ENCODE measurements at places on chromosomes 4 and X.
A peak's percentile ranks its signal among the peaks of the same experiment; 100 is the strongest.

GRCh38 chrX:138638996-138639395, 72.5 kb downstream of the FGF13 start:
- DNase-seq: no peak

- no peak for DNase-seq
Measured at GRCh38 chr4:7285244-7286094, 93.1 kb downstream of the SORCS2 start.

DNA sequence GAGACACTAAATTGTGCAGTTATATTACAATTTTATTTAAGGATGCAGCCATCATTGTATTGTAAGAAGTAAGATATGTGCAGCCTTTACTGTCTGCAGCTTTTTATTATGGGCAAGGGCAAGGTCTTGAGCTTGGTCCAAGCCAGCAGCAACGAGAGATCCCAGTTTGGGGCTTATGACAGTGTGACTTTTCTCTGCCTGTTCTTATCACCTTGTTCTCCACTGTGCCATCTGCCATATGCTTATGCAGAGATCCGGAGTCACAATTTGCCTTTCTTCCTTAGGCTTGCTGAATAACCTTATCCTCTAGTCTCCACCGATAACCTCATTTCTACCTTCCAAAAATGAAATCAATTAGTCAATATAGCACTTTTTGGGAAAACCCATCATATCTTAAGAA, 30.4 kb downstream of the MAPK10 start:
- DNase-seq: no peak

- DNase-seq: no peak
Measured at GRCh38 chr4:13928214-13928613, 300.7 kb upstream of the BOD1L1 start.

DNA sequence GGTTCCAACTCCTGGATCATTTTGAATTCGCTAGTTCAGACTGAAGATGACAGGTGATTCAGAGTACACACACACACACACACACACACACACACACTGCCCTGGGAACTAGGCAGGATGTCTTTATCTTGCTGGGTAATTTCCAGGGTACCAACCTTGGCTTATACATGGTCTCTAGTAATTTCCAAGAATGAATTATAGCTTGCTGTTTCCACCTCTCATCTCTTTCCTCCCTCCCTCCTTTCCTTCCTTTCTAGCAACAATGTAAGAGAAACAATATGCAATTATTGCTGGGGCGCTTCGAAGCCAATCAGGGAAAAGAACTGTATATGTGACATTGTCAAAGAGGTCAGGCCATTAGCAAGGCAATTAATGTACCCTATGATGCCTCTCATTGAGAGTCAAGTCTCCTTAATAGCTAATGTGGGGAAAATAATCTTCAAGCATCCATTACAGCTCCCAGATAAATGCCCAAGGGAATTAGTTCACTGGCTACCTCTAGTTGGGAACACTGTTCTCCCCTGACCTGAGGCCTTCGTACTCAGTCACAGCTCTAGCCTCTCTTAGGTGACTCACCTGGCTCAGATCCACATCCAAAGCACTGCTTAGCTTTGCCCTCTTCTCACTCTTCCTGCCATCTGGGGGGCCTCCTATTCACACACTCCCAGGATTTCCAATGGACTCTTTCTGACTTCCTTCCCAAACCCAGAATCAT, 311.5 kb downstream of the PPP1R2C start:
- peak; percentile 5 for DNase-seq

GRCh38 chr4:3807822-3808496, 41.8 kb downstream of the ADRA2C start:
- DNase-seq: peak; percentile 47

DNA sequence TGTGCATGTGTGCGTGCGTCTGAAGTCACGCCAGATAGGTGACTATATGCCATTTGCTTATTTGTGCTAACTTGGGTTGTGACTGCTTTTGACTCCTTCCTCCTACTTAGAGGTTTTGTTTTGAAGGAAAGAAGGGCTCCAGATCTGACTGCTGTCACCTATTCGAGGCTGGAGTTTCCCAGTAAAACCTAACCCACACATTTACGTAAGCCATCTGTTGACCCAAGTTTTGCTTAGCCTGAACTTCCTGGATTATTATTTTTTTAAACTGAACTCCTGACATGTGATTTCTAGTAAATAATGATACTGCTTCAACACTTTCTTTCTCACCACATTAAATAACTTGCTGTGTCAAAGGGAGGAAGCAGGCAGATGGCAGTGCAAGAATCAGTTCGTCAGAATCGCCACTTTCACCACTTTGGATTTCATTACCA, 41.5 kb downstream of the DTHD1 start:
- DNase-seq: no peak

- no peak for DNase-seq
Measured at GRCh38 chr4:154044108-154044531, 255.2 kb upstream of the SFRP2 start.

DNA sequence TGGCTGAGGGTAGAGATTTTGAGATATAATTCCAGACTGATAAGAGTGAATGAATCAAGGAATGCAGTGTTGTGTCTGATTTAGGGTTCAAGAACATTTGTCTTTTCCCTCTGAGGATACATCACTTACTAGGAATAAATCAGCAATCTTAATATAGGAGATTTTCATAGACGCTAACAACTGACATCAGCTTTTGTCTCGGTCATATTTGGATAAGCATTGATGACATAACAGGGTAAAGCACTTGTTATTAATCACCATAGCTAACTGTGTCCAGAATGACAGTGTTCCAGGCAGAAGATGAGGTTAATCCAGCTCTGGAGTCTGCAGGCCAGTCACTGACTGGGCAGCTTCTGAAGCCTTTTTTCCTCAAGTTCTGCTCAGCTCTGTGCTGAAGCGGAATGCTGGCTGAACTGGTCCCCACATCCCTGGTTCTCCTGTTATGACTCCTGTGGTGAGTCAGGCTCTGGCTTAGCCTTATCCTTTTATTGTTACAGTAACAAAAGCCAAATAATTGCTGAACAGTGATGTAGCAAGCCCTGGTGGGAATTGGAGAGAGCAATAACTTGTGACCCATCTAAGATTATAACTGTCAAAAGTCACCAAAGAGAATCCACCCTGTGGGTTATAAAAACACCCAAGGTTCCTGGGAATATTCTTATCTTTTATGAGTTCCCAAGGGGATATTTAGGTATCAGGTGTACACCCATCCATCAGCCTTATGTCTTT, 41.8 kb downstream of the FNIP2 start:
- DNase-seq: no peak

GRCh38 chr4:130484826-130485225, 1388.9 kb downstream of the C4orf33 start:
- DNase-seq: no peak

GRCh38 chrX:16822723-16823122, 36.5 kb downstream of the TXLNG start:
- DNase-seq: no peak

- no peak for DNase-seq
Measured at GRCh38 chrX:22159071-22159470, 113.6 kb upstream of the CBLL2 start.

GRCh38 chr4:54209617-54210016, 19.5 kb upstream of the PDGFRA start:
- DNase-seq: no peak

DNA sequence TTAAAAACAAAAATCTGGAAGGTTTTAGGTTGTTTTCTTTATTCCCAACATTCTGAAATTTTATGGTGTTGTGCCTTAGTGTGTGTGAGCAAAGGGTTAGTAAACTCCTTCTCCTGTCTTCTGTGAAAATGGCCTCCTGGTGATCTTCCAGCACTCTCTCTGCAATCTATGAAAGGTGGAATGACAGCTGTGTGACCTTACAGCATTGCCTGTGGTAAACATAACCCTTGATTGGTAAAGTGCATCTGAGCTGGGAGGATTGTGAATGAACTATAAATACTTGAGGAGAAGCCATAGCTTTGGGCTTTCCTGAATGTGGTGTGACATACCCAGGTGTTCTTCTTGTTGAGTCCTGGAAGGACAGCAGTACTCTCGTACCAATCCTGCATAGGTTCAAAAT, 10.0 kb downstream of the ART3 start:
- no peak for DNase-seq

DNA sequence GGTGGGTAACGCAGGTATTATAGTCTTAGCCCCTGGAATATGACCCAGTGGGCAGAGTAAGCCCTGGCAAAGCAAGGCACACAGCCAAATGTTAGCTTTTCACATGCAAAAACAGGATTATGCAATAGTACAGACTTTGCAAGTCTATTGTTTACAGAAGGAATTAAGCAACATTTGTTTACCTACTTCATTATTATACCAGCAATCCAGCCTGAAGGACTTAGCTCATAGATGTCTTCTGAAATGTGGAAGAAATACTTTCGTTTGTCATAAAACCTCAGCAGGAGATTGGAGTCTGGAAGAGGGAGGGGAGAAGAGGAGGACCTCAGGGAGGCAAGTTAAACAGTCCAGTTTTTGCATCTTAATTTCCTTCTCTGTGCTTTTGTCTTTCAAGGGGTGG, 226.7 kb upstream of the CENPE start:
- DNase-seq: no peak

- DNase-seq: no peak
Measured at GRCh38 chr4:96170198-96170597, 330.3 kb downstream of the PDHA2 start.

DNA sequence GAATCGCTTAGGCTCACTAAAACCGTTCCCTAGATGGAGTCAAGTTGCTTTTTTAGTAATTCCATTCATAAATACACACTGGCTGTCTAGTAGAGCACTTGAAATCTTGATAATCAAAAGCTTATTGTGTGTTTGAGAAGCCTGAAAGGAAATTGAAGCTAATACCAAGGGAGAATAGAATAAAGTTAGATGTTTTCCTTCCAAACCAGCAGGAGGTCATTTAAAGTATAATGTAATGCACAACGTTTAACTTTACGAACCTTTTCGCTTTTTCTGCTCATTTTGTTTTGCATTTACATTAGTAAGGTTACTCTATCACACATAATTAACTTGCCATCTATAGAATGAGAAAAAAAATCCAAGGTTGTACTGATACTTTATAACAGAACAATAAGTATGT, 440.9 kb downstream of the NKX6-1 start:
- DNase-seq: no peak

DNA sequence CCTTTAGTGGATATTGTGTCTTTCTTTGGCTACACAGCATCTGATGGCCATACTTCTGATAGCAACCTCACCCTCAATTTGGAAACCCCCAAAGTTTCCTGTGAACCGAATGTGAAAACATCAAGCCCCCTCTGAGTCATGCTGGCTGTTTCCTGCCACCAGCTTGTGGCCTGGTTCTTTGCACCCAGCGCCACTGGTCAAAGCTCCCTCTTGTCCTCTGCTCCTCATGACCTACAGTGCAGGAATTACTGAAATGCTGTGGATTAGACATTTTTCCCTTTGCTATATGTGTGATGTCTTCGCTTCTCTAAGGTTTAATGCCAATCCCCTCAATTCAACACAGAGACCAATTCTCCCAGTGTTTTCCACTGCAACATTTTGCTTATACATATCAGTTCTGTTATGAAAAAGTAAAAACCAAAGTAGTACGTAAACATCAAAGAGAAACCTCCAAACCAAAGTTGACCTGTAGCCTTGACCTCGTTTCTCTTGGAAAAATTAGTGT, 224.0 kb upstream of the TENM3 start:
- no peak for DNase-seq

- DNase-seq: no peak
Measured at GRCh38 chr4:1400831-1401408, 5.3 kb downstream of the NKX1-1 start.

DNA sequence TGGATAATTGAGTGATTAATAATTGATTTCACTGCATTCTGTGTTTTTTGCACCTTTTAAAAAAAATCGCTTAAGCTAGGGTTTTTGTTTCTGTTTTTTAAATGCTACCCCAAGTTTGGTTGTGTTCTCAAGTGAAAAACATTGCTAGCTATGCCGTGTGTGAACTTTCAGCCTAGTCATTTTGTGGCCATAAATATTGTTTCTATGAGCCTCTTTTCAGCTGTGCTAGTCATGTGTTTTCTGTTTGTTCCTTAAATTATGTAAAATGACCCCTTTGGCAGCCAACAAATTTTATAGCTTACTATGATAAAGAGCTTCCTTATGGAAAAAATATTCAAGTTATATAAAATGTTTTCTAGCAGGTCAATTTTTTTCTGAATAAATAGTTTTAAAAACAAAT, 59.1 kb downstream of the GALNT7 start:
- DNase-seq: no peak

DNA sequence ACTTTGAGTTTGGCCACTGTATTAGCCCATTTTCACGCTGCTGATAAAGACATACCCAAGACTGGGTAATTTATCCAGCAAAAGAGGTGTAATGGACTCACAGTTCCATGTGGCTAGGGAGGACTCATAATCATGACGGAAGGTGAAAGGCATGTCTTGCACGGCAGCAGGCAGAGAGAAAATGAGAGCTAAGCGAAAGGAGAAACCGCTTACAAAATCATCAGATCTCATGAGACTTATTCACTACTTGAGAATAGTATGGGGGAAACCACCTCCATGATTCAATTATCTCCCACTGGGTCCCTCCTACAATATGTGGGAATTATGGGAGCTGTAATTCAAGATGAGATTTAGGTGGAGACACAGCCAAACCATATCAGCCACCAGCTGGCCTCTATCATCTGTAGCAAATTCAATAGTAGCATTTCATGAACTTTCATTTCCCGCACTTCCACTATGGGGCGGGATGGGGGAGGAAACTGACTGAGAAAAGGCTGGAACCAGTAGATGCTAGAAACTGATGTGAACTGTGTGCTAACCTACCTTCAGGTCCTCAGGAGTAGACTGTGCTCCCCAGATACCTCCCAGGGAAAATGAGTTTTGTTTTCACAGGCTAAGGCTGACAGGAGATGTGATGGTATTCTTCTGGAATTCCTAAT, 35.3 kb upstream of the LGI2 start:
- DNase-seq: no peak

DNA sequence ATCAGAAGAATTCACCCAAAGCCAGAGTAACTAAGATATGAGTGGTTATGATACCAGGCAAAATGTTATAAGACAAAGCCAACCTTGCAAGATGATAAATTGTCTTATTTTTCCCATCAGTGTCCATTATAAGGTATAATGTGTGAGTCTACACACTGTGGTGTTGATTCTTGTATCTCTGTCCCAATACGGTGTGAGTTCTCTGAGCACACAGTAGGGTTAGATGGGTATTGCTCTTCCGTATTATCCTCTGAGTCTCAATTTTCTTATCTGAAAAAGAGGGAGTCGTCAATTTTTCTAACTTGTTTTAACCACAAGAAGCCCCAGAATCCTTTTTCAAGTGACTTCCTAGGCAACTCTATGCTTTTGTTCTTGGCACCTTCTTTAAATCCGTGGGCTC, 69.9 kb downstream of the HMGB2 start:
- no peak for DNase-seq

- no peak for DNase-seq
Measured at GRCh38 chr4:47641755-47642154, 156.7 kb downstream of the ATP10D start.

GRCh38 chrX:68832516-68833447, 4.0 kb downstream of the EFNB1 start:
- DNase-seq: no peak

- no peak for DNase-seq
Measured at GRCh38 chr4:90112715-90113114, 14.5 kb upstream of the CCSER1 start.

GRCh38 chrX:82127228-82128123, 925.6 kb downstream of the SH3BGRL start:
- no peak for DNase-seq
